ENCODE measurements at places on chromosomes 7 and 10.

- no peak for DNase-seq
Observed at GRCh38 chr7:37425498-37425897, 23.2 kb downstream of the ELMO1 start.

DNA sequence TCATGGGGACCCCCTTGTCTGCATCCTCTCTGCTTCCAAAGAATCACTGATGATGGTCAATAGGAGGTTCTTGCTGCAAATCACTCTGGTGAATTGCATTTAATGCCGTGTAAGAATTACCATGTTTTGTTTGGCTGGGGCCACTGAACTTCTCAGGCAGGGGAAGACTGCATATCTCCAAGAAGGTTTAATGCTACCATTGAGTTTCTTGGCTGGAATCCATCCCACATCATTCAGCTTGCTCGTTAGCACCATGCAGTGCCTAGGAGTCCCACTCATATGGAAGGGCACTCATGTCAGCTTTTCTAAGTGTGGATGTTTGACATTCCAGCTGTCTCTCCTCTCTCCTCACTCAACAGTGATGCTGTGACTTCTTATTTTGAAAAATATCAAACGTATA, 50.2 kb upstream of the BAMBI start:
- DNase-seq: peak; percentile 68

DNA sequence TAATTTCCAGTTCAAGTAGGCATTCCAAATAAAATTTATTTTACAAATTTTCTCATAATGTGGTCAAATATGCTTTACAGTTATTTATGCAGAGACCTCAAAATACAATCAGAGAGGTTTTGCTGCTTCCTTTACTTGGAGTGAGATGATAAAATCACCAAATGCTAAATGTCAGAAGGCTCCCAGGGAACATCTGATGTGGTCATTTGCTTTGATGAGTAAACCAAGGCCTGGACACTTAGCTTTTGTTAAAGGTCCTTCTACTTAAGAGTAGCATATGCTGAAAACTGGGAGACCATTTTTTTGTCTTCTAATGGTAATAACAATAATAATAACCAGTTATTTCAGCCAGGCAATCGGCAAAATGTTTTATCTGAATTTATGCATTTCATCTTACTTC, 60.6 kb upstream of the AKR1E2 start:
- peak; percentile 67 for DNase-seq

DNA sequence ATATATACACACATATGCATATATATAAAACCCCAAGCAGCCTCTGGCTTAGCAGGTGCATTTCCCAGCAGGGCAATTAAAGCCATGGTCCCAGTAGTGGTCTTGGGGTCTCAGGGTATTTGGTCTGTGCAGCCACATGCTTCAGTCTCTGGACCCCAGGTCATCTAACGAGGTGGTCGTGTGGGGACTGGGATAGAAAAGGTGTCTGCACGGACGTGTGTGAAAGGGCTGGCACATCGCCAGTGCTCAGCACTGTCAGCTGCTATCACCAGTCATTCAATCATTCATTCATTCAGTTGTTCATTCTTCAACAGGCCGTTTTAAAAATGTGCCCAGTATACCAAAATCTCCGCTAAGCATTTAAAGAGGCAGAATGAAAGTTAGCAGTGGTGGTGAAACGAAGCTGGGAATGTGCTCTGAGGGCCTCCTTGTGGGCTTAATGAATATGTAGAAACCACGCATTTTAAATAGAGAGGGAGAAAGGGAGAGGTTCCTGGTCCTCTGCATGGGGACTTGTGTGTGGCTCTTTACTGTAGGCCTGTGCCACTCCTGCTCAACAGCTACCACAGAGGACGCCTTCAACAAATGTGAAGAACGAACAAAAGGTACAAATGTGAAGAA, 170.4 kb downstream of the EGFR start:
- DNase-seq: peak; percentile 36

- DNase-seq: no peak
Observed at GRCh38 chr7:9189703-9190102, 756.3 kb downstream of the NXPH1 start.

- no peak for DNase-seq
Observed at GRCh38 chr10:86179153-86179524, 187.5 kb downstream of the GRID1 start.

GRCh38 chr7:137881607-137882260, 35.0 kb upstream of the DGKI start:
- no peak for DNase-seq

DNA sequence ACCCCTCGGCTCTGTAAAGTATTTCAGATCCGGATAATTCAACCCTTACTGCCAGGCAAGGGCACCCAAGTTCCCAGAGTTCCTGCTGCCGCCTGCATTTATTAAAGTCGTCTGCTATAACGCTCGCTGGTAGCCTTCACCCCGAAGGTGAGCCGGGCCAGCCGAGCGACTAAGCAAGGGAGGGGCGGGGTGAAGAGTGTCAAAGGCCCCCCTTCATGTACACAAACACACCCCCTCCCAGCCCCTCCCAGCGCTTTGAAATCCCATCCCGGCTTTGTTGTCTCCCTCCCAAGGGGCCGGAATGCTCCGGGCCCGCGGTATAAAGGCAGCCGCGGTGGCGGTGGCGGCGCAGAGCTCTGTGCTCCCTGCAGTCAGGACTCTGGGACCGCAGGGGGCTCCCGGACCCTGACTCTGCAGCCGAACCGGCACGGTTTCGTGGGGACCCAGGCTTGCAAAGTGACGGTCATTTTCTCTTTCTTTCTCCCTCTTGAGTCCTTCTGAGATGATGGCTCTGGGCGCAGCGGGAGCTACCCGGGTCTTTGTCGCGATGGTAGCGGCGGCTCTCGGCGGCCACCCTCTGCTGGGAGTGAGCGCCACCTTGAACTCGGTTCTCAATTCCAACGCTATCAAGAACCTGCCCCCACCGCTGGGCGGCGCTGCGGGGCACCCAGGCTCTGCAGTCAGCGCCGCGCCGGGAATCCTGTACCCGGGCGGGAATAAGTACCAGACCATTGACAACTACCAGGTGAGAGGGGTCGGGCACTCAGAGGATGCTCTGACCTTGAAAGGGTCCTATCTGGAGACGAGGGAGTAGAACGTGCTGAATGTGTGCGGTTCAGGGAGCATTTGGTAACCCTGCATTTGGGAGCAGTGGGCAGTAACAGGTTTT, at the start of gene DKK1:
DKK1 (plus strand) TSS at position 349 of the 889 bp plus-strand sequence; CDS start at position 503, 154 bp downstream.
- peak; percentile 82 for DNase-seq

GRCh38 chr7:91326516-91327199, 62.4 kb downstream of the FZD1 start:
- no peak for DNase-seq

DNA sequence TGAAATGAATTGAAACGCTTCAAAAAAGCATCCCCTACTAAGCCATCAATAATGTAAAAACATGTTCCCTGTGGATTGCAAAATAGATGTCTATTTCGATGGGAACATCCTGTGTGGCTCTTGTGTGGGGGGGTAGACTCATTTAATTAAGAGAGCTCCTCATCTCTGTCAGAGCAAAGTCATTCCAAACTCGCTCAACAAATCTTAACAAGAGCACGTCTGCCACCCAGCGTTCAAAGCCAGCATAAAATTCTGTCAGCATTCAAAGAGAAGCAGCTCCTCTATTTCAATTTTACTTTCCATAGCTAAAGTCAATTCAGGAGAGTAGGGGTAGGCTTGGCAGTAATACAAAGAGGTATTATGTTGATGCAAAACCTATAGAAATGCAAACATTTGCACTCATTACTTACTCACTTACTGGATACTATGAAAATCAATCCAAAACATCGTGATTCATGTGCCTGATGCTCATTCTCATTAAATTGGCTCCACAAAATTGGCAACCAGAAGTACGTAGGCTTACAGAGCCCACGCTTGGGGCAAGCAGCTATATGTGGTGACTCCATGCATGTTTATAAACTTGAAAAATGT, 114.9 kb downstream of the IPMK start:
- peak; percentile 68 for DNase-seq

DNA sequence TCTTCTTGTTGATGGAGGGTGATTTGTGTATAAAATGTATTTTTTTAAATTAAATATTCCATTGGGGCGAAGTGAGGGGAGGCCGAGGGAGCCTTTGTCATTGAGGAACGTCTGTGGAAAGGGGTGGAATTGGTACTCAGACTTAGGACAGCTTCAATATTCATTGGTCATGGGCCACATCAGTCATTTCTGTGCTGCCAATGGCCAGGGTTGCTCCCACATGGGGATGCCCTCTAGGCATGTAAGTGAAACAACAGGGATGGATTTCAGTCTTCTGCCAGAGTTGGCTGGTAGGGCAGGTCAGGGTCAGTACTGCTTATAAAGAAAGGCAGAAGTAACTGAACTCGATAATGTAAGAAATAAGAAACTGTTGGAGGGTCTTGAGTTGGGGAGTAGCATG, 47.2 kb downstream of the NEURL1 start:
- DNase-seq: no peak

GRCh38 chr7:134255814-134256213, 60.9 kb downstream of the SLC35B4 start:
- no peak for DNase-seq

DNA sequence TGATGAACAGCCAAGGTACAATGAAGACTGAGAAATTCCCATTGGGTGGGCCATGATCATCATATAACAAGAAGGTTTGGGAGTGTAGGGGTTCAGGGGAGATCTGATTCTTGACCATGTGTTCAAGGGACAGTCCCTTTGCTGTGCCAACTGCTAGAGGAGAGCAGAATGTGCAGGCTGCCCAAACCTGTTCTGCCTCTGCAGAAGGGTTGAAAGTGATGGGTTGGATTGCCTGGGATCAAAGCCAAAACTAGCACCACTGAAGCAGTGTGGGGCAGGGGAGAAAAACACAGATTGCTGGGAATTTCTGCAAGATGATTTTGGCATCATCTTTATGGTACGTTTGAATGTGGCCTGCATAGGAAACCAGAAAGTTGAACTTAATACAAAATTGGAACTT, 303.9 kb downstream of the OTUD1 start:
- no peak for DNase-seq

GRCh38 chr7:122652876-122653275, 46.0 kb downstream of the RNF133 start:
- no peak for DNase-seq

- DNase-seq: no peak
Observed at GRCh38 chr10:71512312-71512711, 115.6 kb downstream of the CDH23 start.

DNA sequence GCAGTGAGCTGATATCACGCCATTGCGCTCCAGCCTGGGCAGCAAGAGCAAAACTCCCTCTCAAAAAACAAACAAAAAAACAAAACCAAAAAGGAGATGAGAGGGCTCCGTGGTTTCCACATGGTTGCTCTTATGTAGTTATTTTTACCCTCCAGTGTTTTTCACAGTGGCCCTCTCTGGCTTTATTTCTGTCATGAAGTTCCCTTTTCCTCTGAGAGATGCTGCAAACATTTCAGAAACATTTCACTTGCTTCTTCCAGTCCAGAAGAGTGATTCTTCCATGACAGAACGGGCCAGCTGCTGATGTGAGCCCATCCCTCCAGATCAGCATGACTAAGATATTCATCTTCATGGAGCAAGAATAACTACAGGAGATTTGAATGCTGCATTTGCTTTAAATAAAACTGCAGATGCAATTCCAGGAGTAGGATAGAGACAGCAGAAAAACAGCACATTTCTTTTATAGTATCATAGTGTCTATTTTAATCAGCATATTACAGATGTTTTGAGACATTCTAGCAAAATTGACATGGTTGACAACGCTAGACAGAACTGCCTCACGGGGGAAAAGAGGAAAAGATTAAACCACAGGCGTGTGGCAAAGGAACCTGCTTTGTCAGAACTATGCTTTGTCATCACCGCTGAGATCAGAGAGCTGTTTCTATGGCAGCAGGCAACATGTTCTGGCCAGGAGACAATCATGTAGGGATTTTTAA, 40.3 kb downstream of the NRCAM start:
- DNase-seq: peak; percentile 83

DNA sequence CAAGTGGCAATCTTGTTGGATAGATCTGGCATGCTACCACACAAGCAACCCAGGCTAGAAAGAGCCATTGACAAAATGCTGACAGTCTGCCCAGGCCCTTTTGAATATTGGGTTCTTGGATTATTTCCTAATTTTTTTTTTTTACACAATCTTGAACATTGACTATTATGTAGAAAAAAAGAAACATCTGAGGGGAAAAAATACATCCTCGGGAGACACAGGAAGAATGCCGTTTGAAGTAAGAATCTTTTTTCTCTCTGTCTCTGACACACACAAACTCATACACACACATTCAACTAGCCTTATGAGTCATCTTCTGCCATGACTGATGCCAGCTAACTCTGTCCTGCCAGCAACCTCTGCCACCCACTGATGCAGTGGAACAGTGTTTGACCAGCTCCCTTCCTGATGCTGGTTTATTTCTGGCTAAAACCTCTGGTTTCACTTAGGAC, 47.2 kb downstream of the SORBS1 start:
- DNase-seq: peak; percentile 68

GRCh38 chr10:24674892-24675632, 48.6 kb downstream of the ARHGAP21 start:
- no peak for DNase-seq

- peak; percentile 3 for DNase-seq
Observed at GRCh38 chr10:36188461-36188860, 546.4 kb upstream of the FZD8 start.

DNA sequence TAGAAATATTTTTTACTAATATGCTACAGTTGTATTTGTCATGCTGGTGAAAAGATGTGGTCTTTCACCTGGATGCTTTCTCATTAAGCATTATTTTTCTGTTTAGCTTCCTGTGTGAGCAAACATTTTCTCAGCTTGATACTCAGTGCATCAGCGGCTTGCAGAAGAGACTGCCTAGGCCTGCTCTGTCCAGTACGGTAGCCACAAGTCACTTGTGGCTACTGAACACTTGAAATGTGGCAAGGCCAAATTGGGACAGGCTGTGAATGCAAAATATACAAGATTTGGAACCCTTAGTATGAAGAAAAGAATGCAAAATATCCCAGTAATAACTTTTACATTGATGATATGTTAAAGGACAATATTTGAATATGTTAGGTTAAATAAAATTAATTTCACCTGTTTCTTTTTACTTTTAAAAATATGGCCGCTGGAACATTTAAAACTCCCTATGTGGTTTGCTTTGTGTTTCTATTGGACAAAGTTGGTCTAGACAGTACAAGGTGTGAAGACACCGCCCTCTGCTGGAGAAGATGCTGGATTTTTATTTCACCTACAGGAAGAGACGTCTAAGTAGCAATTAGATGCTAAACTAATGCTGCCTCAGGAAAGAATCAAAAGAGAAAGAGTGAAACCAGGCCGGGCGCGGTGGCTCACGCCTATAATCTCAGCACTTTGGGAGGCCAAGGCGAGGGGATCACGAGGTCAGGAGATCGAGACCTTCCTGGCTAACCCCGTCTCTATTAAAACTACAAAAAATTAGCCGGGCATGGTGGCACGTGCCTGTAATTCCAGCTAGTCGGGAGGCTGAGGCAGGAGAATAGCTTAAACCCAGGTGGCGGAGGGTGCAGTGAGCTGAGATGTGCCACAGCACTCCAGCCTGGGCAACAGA, 5.3 kb downstream of the SRGN start:
- peak; percentile 87 for DNase-seq
